ENCODE measurements at places on chromosomes 4 and X.

- no peak for DNase-seq
Measured at GRCh38 chr4:168028568-168028967, 63.8 kb upstream of the ANXA10 start.

GRCh38 chr4:188660796-188661195, 521.6 kb downstream of the TRIML1 start:
- no peak for DNase-seq

DNA sequence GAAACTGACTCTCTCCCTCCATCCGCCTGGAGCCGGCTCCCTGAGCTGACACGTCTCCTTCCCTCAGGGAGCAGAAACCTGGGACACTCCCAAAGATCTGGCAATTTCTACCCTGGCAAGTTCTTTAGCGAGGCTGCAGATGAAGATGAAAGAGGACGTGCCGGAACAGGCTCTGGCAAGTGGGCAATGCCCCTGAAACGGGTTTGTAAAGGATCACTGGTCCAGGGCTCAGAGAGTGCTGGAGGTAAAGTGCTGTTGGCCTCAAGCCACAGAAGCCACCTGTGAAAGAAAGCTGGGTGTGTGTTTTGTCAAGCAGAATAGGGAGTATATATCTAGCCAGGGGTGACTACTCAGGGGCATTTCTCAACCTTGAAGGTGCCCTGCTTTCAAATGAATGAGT, 131.4 kb upstream of the ATP6AP2 start:
- no peak for DNase-seq

- no peak for DNase-seq
Measured at GRCh38 chr4:16056681-16057385, 27.0 kb downstream of the PROM1 start.

- DNase-seq: no peak
Measured at GRCh38 chrX:3178329-3178728, 137.1 kb downstream of the ARSF start.

- peak; percentile 24 for DNase-seq
Measured at GRCh38 chr4:141158219-141158618, 24.9 kb upstream of the RNF150 start.

DNA sequence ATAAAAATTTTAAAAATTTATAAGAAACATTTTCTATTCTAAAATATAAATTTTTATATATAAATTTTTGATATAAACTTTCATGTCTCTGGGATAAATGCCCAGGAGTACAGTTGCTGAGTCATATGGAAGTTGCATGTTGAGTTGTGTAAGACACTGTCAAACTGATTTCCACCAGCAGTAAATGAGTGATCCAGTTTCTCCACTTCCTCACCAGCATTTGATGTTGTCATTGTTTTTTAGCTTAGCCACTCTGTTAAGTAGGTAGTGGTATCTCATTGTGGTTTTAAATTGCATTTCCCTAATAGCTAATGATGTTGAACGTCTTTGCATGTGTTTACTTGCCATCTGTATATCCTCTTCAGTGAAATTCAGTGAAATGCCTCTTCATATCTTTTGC, 66.5 kb downstream of the MAMLD1 start:
- DNase-seq: no peak

- DNase-seq: no peak
Measured at GRCh38 chr4:24595659-24596058, 11.3 kb upstream of the DHX15 start.

DNA sequence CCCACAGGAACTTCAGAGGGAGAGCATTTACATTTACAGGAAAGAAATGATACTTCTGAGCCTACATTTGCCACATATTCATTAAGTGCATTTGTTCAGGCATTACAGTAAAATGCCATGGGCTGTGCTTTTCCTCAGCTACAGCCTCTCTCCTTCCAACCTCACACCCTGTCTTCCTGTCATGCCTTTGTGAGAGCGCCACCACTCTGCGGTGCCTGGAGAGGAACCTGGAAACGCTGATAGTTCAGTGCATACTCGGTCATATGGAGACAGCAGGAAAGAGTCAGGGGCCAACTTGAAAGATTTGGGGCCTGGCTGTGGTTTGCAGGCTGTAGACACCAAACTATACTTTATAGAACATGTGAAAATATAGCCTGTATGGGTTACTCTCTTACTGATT, 40.5 kb downstream of the NFKB1 start:
- DNase-seq: no peak

DNA sequence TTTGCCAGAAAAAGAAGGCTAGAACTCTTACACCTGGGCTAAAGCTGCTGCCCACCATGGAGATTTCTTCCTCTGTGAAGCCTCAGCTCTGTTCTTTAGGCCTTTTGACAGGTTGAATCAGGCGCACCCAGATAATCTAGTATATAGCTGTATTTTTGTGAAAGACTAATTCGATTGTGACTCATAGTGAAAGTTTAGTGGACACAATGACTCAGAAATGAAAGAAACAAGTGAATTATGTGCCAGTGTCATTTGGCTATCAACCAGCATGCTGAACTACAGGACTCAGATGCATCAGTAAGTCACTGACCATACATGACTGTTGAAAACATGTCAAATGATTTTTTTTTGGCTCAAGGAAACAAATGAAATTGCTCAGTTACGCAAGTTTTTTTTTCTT, 425.4 kb downstream of the SLITRK2 start:
- no peak for DNase-seq

- DNase-seq: no peak
Measured at GRCh38 chr4:57234252-57234775, 124.1 kb upstream of the IGFBP7 start.

DNA sequence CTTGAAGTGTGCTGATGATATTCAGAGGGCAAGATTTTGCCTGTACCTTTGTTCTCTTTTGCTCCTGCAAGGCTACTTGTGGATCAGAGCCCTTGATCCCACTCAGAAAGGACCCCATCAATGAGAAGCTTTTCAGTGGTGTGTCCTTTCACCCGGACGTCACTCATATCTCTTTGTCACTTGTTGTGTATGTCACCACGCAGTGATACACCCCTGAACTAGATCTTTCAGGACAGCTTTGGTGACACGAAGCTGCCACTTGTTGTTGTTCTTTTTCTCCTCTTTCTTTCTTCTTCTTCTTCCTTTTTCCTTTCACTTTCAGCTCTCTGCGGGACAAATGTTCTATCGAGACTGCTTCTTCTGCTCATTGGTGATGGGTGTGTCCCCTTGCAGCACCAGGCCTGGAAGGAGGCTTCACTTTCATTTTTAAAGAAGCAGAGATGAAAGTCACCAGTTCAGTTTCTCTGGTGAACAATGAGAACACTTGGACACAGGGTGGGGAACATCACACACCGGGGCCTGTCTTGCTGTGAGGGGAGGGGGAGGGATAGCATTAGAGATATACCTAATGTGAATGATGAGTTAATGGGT, 83.6 kb downstream of the NBDY start:
- peak; percentile 43 for DNase-seq

GRCh38 chrX:150364347-150365050, 1.4 kb downstream of the MAMLD1 start:
- DNase-seq: peak; percentile 33

DNA sequence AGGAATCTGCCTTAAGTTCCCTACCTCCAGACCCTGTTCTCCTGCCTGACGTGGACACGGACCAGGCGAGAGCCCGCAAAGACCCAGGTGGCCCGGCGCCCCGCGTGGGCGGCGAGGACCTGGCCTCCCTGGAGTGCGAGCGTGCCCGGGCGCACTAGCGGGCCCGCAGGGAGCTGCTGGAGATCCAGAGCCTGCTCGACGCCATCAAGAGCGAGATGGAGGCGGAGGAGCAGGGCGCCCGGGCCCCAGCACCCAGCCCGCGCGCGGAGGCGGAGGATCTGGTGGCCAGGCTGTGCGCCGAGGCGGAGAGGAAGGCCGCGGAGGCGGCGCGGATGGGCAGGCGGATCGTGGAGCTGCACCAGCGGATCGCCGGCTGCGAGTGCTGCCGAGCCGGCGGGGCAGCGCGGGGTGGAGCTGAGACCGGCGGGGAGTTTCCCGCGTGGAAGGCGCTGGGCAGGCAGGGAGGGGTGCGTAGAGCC, 18.2 kb downstream of the MRFAP1 start:
- DNase-seq: no peak

DNA sequence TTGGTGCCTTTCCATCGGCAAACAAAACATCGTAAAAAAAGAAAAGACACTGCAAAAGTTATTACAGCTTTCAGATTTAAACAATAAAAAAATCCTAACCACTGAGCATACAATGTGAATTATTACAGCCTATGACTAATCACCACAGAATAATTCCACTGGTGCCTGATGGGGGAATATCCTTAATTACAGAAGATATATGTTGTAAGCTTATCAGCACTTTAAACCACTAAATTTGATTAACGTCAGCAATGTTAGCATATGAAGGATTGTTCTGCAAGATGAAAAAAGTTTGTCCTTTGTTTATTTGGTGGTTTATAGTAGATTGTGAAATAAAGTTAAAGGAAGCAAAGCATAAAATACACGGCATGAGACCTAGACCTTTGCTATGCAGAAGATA, 210.2 kb upstream of the ADAMTS3 start:
- no peak for DNase-seq

DNA sequence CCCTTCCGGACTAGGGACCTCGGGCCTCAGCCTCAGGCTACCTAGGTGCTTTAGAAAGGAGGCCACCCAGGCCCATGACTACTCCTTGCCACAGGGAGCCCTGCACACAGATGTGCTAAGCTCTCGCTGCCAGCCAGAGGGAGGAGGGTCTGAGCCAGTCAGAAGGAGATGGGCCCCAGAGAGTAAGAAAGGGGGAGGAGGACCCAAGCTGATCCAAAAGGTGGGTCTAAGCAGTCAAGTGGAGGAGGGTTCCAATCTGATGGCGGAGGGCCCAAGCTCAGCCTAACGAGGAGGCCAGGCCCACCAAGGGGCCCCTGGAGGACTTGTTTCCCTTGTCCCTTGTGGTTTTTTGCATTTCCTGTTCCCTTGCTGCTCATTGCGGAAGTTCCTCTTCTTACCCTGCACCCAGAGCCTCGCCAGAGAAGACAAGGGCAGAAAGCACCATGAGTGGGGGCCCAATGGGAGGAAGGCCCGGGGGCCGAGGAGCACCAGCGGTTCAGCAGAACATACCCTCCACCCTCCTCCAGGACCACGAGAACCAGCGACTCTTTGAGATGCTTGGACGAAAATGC, at the start of gene WAS:
TSS of gene WAS (plus strand) at position 389 of the 572 bp plus-strand sequence. CDS start at position 444, 55 bp downstream.
- peak; percentile 79 for DNase-seq

All from GM13976 (cell line).